ENCODE measurements at places on chromosomes 6 and 20. TPM values are rescaled to one million over a fixed set of nuclear protein-coding genes. Genes with fewer than 3 reads are reported as not detected.

- no peaks in the 10 kb centered on the region for H3K27me3 ChIP-seq
- no peak overlapping the region for H3K4me3 ChIP-seq
- no peaks in the 10 kb centered on the region for H3K4me1 ChIP-seq
- no peak overlapping the region for H3K27ac ChIP-seq
- peak; percentile 35 for DNase-seq
These were observed 408.6 kb downstream of the RNF144B start for GRCh38 chr6:18795726-18796125.

Gene ASXL1
- 54.4 TPM for total RNA-seq

- no peaks in the 10 kb centered on the region for H3K27me3 ChIP-seq
- no peaks in the 10 kb centered on the region for H3K36me3 ChIP-seq
- no peak overlapping the region for H3K4me3 ChIP-seq
These were observed 181.2 kb upstream of the FOXQ1 start for GRCh38 chr6:1130709-1131108.

Gene GLP1R
- total RNA-seq, result not detected

Gene ADGRF5
- 0.30 TPM for total RNA-seq

Gene ERVFRD-1
- not detected for total RNA-seq

Gene PDYN
- total RNA-seq, result not detected

Gene TTI1
- total RNA-seq, result 66.0 TPM

DNA sequence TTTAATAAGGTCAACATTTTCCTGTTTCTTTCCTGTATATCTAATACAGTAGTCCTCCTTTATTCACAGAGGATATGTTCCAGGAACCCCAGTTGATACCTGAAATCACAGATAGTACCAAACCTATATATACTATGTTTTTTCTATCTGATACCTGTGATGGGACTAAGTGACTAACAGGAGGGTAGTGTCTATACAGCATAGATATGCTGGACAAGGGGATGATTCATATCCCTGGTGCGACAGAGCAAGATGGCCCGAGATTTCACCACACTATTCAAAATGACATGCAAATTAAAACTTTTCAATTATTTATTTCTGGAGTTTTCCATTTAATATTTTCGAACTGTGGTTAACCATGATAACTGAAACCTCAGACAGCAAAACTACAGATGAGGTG is 281.1 kb downstream of the LAMA2 start:
- no peaks in the 10 kb centered on the region for H3K36me3 ChIP-seq
- H3K4me1 ChIP-seq, result no peaks in the 10 kb centered on the region
- H3K27ac ChIP-seq, result no peak overlapping the region
- H3K4me3 ChIP-seq, result no peak overlapping the region
- no peaks in the 10 kb centered on the region for H3K27me3 ChIP-seq

- H3K4me1 ChIP-seq, result peaks cover 33% of the 10 kb centered on the region
- H3K4me3 ChIP-seq, result no peak overlapping the region
- H3K36me3 ChIP-seq, result no peaks in the 10 kb centered on the region
- peak overlapping the region; percentile 1 for H3K27ac ChIP-seq
These were observed 5.4 kb downstream of the TRIM26 start for GRCh38 chr6:30207619-30208295.

Gene KHDC1L
- not detected for total RNA-seq

Gene VWA7
- total RNA-seq, result 0.28 TPM

GRCh38 chr20:62695448-62696414 is 12.9 kb upstream of the NTSR1 start:
- H3K27ac ChIP-seq, result no peak overlapping the region
- no peaks in the 10 kb centered on the region for H3K36me3 ChIP-seq
- H3K4me3 ChIP-seq, result no peak overlapping the region
- no peak for DNase-seq
- H3K27me3 ChIP-seq, result peaks cover 68% of the 10 kb centered on the region

Gene TOMM34
- 43.4 TPM for total RNA-seq

GRCh38 chr6:26045928-26046368 is 41.3 kb upstream of the HFE start:
- H3K27ac ChIP-seq, result no peak overlapping the region
- no peaks in the 10 kb centered on the region for H3K27me3 ChIP-seq
- H3K36me3 ChIP-seq, result no peaks in the 10 kb centered on the region
- H3K4me3 ChIP-seq, result no peak overlapping the region
- H3K4me1 ChIP-seq, result no peaks in the 10 kb centered on the region

DNA sequence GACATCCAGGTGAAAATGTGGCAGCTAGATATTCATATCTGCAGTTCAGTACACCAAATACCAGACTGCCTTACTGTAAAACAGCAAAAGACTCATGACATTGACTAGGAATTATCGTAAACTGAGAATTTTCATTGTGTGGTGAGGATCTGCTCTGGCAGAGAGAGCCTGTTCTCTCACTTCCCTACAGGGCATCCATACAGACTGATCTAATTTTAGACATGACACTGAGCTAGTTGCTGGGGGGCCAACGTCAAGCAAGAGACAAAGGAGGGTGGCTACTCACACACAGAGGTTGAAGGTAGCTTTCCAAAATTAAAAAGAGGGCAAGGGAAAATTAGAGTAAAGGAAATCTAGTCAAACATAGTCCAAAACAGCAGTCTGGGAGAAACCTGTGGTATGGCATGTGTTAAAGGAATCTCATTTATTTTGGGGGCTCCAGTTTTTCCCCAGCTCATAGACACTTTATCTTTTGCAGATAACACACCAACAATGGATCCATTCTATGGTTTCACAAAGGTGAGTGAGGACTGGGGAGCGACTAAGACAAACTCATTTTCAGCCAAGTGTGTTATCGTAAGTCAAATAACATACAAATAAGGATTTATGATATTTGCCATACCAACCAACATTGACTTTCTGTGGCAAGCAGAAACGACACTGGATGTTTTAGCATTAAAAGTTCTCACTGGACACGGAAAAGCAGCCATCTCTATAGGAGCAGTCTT is 36.6 kb upstream of the NHSL1 start:
- no peak overlapping the region for H3K27ac ChIP-seq
- H3K27me3 ChIP-seq, result no peaks in the 10 kb centered on the region
- no peak for DNase-seq
- H3K36me3 ChIP-seq, result no peaks in the 10 kb centered on the region
- H3K4me3 ChIP-seq, result no peak overlapping the region

- H3K4me3 ChIP-seq, result peak overlapping the region; percentile 96
- no peaks in the 10 kb centered on the region for H3K36me3 ChIP-seq
- no peaks in the 10 kb centered on the region for H3K4me1 ChIP-seq
- DNase-seq, result peak; percentile 46
- no peaks in the 10 kb centered on the region for H3K27me3 ChIP-seq
These were observed 970 bp downstream of the BLTP3A start for GRCh38 chr6:34792605-34793500.

GRCh38 chr20:39462416-39462945 is 500.3 kb downstream of the DHX35 start:
- H3K27ac ChIP-seq, result no peak overlapping the region
- DNase-seq, result no peak
- 0 out of 2 replicates have a peak, but pooled peaks cover 4% of the 10 kb centered on the region for H3K27me3 ChIP-seq

DNA sequence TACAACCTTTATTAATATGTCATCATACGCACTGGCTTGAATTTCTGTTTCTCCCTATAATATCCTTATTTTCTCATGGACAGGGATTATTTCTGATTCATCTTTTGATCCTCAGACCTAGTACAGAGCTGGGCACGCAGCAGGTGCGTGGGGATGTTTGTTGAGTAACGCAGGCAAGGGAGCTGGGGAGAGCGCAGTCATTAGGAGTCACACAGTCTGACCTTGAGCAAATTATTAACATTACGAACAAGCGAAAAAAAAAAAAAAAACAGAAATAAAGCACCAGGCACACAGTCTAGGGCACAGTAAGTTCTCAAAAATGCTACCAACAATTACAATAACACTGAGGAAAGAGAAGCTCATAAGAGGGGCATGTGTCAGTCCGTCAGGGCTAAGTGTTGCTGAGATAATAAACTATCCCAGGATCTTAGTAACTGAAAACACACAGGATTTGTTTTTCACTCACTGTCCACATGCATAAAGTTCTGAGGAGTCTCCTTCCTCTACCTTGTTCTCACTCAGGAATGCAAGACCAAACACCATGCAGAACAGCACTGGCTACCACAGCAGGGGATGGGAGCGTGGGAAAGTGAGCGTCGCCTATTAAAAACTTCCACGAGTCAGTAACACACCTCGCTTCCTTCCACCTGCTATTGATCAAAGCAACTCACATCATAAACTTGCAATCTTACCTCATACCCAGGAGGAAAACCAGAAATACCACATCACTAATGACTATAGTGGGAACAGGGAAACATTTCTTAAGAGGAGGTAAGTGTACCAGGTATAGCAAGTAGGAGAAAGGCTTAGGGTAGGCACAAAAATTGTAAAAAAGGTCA is 56.9 kb downstream of the PDE10A start:
- H3K27ac ChIP-seq, result no peak overlapping the region
- H3K27me3 ChIP-seq, result no peaks in the 10 kb centered on the region
- no peak for DNase-seq
- H3K4me3 ChIP-seq, result no peak overlapping the region
- no peaks in the 10 kb centered on the region for H3K4me1 ChIP-seq
- no peaks in the 10 kb centered on the region for H3K36me3 ChIP-seq

DNA sequence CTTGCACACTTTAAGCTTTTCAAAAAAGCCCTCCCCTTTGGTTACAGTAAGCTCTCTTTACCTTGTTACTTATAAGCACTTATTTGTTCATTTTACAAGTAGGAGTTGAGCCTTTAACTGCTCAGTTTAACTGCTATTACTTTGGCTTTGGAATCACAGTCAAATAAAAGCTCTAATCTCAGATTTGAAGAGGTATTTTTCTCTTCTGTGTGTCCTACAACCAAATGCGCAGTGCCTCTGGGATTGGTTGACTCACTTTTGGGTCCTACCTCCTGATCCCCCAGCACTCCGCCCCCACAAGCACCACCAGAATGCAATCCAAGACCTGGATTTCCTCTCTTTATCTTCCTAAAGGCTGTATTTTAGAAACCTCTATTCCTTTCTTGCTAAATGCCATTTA is 2.5 kb downstream of the NCOA7 start:
- no peaks in the 10 kb centered on the region for H3K27me3 ChIP-seq
- no peaks in the 10 kb centered on the region for H3K36me3 ChIP-seq
- H3K27ac ChIP-seq, result no peak overlapping the region
- peaks cover 7% of the 10 kb centered on the region for H3K4me1 ChIP-seq
- no peak for DNase-seq
- H3K4me3 ChIP-seq, result no peak overlapping the region

DNA sequence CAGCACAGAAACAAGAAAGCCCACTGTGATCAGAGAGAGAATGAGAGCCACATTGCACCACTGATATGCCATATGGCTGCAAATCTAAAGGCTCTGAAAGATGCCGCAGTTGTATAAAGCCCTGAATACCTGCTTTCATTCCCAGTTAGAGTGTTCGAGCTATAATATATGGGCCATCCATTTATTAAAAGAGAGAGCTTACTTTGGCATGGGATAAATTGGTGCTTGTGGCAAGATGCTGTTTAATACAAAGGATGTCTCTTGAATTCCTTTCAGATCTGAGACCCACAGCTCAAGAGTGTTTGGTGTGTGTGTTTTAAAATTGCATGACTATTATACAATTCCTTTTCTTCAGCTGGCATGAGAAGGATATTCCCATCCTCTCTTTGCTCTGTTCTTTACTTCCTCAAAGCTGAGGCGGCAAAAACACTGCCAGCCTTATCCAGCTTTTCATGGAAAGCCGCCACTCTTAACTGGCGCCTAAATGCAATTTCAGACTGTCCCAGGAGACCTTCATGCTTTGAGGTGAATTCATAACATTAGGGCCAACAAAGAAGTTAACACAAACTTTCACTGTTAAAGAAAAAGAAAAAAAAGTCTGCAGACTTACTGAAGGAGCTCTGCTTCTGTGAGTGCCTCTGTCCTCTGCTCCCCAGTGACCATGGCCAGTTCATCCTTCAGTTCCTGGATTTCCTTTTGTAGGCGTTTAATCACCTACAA is 147.6 kb downstream of the KIF6 start:
- H3K27me3 ChIP-seq, result no peaks in the 10 kb centered on the region
- H3K36me3 ChIP-seq, result no peaks in the 10 kb centered on the region

DNA sequence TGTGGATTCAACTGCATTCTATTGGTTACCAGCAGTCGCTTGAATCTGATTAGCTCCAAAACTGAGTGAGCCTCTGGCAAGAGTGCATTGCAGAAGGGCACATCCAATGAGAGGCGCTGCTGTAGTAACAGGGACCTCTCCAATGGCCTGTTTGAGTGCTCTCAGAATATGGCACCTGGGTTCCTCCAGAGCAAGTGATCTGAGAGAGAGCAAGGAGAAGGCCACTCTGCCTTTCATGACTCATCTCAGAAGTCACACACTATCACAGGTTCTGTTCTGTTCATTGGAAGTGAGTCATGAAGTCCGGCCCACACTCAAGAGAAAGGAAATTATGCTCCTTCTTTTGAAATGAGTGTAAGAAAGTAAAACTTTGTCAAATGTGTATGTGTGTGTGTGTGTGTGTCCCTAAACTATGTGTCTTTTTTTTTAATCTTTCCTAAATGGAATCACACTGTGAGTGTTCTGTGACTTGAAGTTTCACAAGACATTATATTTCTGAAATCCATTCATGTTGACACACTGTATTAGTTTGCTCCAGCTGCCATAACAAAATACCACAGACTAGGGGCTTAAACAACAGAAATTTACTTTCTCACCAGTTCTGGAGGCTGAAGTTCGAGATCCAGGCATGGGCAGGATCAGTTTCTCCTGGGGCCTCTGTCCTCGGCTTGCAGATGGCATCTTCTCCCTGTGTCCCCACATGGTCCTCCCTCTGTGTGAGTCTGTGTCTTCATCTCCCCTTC is 138.3 kb upstream of the CDYL start:
- no peak for DNase-seq
- H3K36me3 ChIP-seq, result no peaks in the 10 kb centered on the region
- H3K27ac ChIP-seq, result peak overlapping the region; percentile 96
- H3K27me3 ChIP-seq, result no peaks in the 10 kb centered on the region
- H3K4me3 ChIP-seq, result no peak overlapping the region

Gene TMEM244
- total RNA-seq, result not detected

Gene TEAD3
- total RNA-seq, result 8.4 TPM

Gene MACROD2
- 0.08 TPM for total RNA-seq

GRCh38 chr6:75081921-75082320 is 123.9 kb downstream of the COL12A1 start:
- no peak for DNase-seq
- H3K36me3 ChIP-seq, result peaks cover 9% of the 10 kb centered on the region
- H3K4me3 ChIP-seq, result no peak overlapping the region
- no peaks in the 10 kb centered on the region for H3K4me1 ChIP-seq
- no peaks in the 10 kb centered on the region for H3K27me3 ChIP-seq

Gene AGPAT1
- 66.1 TPM for total RNA-seq

Gene TNNC2
- 0.75 TPM for total RNA-seq
